ENCODE measurements at places on chromosomes 5 and 9. TPM values are rescaled to one million over a fixed set of nuclear protein-coding genes. Genes with fewer than 3 reads are reported as not detected.

SAXO1 gene
- not detected for total RNA-seq

NIM1K gene
- not detected for total RNA-seq

PRSS3 gene
- total RNA-seq, result not detected

C9orf50 gene
- not detected for total RNA-seq

ADAMTS19 gene
- total RNA-seq, result 26.2 TPM

SAPCD2 gene
- 30.3 TPM for total RNA-seq

IL5 gene
- not detected for total RNA-seq

EQTN gene
- not detected for total RNA-seq

TSSK1B gene
- total RNA-seq, result not detected

TMEM232 gene
- total RNA-seq, result 1.3 TPM

DNA sequence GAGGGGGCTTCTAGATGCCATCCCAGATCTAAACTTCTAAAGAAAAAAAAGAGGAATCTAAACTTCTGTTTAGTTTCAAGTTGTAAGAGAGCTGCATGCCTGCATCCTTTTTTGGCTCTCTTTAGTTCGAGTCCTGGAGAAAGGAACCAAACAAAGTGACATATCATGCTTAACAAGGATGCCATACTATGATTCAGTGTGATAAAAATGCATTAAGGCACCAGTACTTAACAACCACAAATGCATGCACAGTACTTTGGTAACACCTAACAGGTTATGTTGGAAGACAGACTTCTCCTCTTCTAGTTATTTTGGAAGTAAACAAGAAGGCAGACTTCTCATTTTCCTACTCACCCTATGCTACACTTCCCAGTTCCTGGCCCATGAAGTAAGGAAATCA, 27.3 kb downstream of the NME5 start:
- H3K4me3 ChIP-seq, result no peak overlapping the region
- no peak overlapping the region for H3K27ac ChIP-seq
- H3K36me3 ChIP-seq, result no peaks in the 10 kb centered on the region
- H3K4me1 ChIP-seq, result peaks cover 7% of the 10 kb centered on the region
- no peaks in the 10 kb centered on the region for H3K27me3 ChIP-seq
- no peak for DNase-seq

DNA sequence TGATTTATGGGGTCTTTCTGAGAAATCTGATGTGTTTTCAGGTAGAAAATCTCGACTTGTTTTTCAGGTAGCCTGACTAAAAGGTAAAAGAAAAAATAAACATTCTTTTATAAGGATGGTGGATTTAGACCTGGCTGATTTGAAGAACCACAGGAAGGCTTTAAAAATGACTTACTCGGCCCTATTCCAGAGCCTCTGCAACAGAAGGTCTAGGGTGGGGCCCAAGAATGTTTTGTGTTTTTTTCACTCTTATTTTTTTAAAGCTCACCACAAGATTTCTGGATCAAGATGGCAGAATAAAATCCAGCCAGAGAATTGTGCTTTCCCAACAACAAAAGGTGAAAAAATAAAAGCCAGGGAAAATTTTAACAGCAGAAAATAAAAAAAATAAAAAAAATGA, 59.1 kb downstream of the FNBP1 start:
- no peaks in the 10 kb centered on the region for H3K27me3 ChIP-seq
- no peaks in the 10 kb centered on the region for H3K36me3 ChIP-seq
- H3K4me1 ChIP-seq, result peaks cover 1% of the 10 kb centered on the region
- no peak overlapping the region for H3K4me3 ChIP-seq
- DNase-seq, result no peak

GRCh38 chr5:112684737-112685136, 52.9 kb upstream of the APC start:
- H3K27me3 ChIP-seq, result peaks cover 1% of the 10 kb centered on the region
- no peaks in the 10 kb centered on the region for H3K36me3 ChIP-seq
- H3K27ac ChIP-seq, result no peak overlapping the region
- H3K4me1 ChIP-seq, result no peaks in the 10 kb centered on the region

DNA sequence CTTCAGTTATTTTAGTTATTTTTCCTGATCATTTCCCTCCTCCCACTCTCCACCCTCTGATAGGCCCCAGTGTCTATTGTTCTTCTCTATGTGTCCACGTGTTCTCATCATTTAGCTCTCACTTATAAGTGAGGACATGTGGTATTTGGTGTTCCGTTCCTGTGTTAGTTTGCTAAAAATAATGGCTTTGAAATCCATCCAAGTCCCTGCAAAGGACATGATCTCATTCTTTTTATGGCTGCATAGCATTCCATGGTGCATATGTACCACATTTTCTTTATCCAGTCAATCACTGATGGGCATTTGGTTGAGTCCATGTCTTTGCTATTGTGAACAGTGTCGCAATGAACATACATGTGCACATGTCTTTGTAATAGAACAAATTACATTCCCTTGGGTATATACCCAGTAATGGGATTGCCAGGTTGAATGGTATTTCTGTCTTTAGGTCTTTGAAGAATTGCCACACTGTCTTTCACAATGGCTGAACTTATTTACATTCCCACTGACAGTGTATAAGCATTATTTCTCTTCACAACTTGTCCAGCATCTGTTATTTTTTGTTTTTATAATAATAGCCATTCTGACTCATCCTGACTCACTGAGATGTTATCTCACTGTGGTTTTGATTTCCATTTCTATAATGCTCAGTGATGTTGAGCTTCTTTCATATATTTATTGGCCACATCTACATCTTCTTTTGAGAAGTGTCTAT, 17.2 kb upstream of the DIRAS2 start:
- no peak for DNase-seq
- no peaks in the 10 kb centered on the region for H3K36me3 ChIP-seq
- H3K27ac ChIP-seq, result no peak overlapping the region

DNA sequence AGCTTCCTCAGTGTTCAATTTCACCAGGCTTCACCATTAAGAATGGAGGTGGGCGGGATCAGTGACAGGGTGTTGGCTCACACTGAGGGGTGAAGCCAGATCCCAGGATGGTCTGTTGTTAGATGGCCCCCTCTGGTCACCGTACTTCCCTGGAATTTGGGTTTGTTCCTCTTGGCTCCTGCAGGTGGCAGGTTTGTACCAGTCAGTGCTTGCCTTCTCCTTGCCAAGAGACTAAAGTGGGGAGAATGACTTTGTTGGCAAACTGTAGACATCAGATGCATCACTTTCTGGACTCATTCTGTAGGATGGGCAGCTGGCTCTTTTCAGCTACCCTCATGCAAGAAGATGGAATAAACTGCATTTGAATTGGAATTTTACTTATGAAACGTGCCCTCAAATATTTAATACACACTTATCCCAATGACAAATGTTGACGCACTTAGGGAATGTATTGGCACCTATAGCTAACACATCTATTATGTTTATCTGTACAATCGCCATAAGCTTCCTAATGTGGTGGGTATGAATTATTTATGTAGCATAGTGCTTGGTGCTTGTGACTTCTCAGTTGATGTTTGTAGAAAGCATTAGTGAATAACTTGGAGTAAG, 31.4 kb upstream of the ANKRD55 start:
- DNase-seq, result peak; percentile 67
- H3K4me1 ChIP-seq, result peaks cover 3% of the 10 kb centered on the region
- H3K27me3 ChIP-seq, result no peaks in the 10 kb centered on the region
- H3K27ac ChIP-seq, result no peak overlapping the region
- H3K36me3 ChIP-seq, result no peaks in the 10 kb centered on the region
- H3K4me3 ChIP-seq, result no peak overlapping the region

DNA sequence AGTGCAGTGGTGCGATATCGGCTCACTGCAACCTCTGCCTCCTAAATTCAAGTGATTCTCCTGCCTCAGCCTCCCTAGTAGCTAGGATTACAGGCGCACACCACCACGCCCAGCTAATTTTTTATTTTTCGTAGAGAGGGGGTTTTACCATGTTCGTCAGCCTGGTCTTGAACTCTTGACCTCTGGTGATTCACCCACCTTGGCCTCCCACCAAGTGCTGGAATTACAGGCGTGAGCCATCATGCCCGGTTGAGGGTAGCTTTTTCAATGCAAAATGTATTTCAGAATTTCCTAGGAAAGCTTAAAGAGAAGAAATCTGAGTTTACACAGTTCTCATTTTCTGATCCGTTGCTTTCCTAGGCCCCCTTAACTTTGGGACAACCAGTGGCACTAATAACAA, 15.7 kb downstream of the BDP1 start:
- no peaks in the 10 kb centered on the region for H3K4me1 ChIP-seq
- no peak overlapping the region for H3K27ac ChIP-seq
- H3K4me3 ChIP-seq, result no peak overlapping the region
- H3K36me3 ChIP-seq, result peaks cover 6% of the 10 kb centered on the region

GRCh38 chr5:60668686-60669304, 31.2 kb downstream of the DEPDC1B start:
- H3K27me3 ChIP-seq, result no peaks in the 10 kb centered on the region
- no peak overlapping the region for H3K27ac ChIP-seq
- no peak overlapping the region for H3K4me3 ChIP-seq
- no peak for DNase-seq
- H3K36me3 ChIP-seq, result no peaks in the 10 kb centered on the region
- no peaks in the 10 kb centered on the region for H3K4me1 ChIP-seq

- no peak overlapping the region for H3K27ac ChIP-seq
- no peak for DNase-seq
- H3K27me3 ChIP-seq, result no peaks in the 10 kb centered on the region
- H3K36me3 ChIP-seq, result no peaks in the 10 kb centered on the region
- no peak overlapping the region for H3K4me3 ChIP-seq
Observed at GRCh38 chr5:20224966-20225365, 237.0 kb upstream of the CDH18 start.

DNA sequence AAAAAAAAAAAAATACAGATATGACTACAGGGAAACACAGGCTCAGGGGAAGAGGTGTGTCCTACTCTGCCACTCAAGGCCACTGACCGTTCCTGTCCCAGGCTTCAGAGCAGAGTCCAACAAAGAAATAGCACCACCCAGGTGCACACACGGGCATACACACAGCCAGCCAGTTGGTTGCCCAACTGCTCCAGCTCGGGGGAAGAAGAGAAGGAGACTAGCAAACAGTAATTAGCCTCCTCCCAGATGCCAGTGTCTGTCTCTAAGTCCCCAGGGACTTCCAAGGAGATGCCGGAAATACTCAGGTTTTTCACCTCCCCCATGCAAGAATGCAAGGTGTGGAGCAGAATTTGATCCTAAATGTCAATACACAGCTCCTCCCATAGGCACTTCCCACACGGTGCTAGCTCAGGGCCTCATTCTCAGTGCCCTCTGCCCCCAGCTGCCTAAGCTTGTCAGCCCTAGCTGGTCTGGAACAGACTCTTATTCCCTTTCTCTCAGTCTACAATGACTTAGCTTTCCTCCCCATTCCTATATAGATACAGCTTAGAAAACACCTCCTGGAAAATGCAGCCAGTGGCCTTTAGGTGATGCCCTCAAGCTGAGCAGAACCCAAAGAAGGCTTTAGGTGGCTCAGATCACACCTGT, 1.7 kb downstream of the MYORG start:
- no peak overlapping the region for H3K27ac ChIP-seq
- H3K4me3 ChIP-seq, result no peak overlapping the region
- no peaks in the 10 kb centered on the region for H3K36me3 ChIP-seq
- H3K27me3 ChIP-seq, result peaks cover 9% of the 10 kb centered on the region
- no peak for DNase-seq
- H3K4me1 ChIP-seq, result peaks cover 4% of the 10 kb centered on the region

- H3K4me1 ChIP-seq, result peaks cover 26% of the 10 kb centered on the region
- DNase-seq, result no peak
- H3K36me3 ChIP-seq, result peaks cover 17% of the 10 kb centered on the region
- H3K27ac ChIP-seq, result no peak overlapping the region
Observed at GRCh38 chr9:114373960-114374730, 13.6 kb downstream of the AKNA start.

GRCh38 chr9:128459011-128459410, 3.2 kb downstream of the ODF2 start:
- no peaks in the 10 kb centered on the region for H3K36me3 ChIP-seq
- no peak overlapping the region for H3K4me3 ChIP-seq
- H3K4me1 ChIP-seq, result peaks cover 6% of the 10 kb centered on the region
- no peak overlapping the region for H3K27ac ChIP-seq
- no peak for DNase-seq
- peaks cover 36% of the 10 kb centered on the region for H3K27me3 ChIP-seq

DNA sequence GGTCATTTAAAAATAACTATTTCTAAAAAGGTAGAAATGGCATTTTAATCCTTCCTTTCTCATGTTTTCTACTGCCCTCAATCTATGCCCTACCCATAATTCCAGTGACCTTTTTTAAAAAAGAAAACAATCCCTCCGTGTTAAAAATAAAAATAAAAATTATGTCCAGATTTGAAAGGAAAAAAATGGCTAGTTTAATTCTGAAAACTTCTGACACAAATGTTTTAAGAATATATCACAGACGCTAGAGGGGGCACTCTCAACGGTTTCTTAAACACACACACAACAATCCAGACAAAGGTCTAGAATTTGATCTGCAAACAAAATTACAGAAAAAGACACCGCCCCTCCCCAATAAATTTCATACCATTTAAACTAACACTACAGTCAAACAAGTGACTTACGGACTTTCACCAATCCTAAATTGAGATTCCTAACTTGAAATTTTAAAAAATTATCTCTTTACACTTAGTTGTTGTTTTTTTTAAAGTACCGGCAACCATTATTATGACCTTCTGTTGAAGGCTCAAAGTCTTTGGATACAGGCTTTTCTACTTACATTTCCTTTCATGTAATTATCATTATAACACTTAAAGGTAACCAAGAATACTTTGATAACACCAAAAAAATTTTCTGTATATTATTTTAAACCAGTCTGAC, 38.2 kb downstream of the CLINT1 start:
- H3K4me1 ChIP-seq, result no peaks in the 10 kb centered on the region
- H3K27ac ChIP-seq, result no peak overlapping the region
- no peak for DNase-seq
- H3K36me3 ChIP-seq, result peaks cover 6% of the 10 kb centered on the region
- H3K27me3 ChIP-seq, result no peaks in the 10 kb centered on the region

DNA sequence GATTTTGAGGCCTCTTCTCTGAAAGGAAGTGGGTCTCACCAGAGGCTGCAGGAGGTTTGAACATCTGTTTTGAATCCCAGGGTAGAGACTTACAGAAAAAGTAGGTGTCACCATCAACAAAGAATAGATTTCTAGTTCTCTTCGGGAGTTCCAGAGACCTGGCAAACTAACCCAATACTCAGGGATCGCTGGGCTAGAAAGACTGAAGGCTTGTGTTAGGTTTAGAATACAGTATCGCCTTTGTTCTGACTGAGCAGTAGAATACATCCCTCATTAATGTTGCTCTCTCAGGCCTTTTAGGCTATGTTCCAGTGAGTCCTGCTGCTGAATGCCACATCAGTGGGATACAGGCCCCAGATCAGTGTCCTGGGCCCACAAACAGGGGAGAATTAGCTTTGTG, 27.2 kb downstream of the RUSC2 start:
- DNase-seq, result no peak
- no peak overlapping the region for H3K4me3 ChIP-seq
- H3K27me3 ChIP-seq, result no peaks in the 10 kb centered on the region
- no peaks in the 10 kb centered on the region for H3K36me3 ChIP-seq
- H3K4me1 ChIP-seq, result peaks cover 7% of the 10 kb centered on the region
- no peak overlapping the region for H3K27ac ChIP-seq

GRCh38 chr5:87164409-87164808, 103.3 kb upstream of the RASA1 start:
- no peaks in the 10 kb centered on the region for H3K27me3 ChIP-seq
- no peaks in the 10 kb centered on the region for H3K4me1 ChIP-seq
- DNase-seq, result no peak
- H3K27ac ChIP-seq, result no peak overlapping the region

GRCh38 chr5:102579379-102579778, 80.6 kb upstream of the SLCO6A1 start:
- H3K27me3 ChIP-seq, result no peaks in the 10 kb centered on the region
- no peak for DNase-seq
- H3K27ac ChIP-seq, result no peak overlapping the region
- no peaks in the 10 kb centered on the region for H3K4me1 ChIP-seq
- H3K4me3 ChIP-seq, result no peak overlapping the region

GRCh38 chr9:120663380-120663779, 50.9 kb downstream of the MEGF9 start:
- H3K4me3 ChIP-seq, result no peak overlapping the region
- H3K36me3 ChIP-seq, result no peaks in the 10 kb centered on the region
- no peaks in the 10 kb centered on the region for H3K27me3 ChIP-seq
- DNase-seq, result no peak
- H3K4me1 ChIP-seq, result no peaks in the 10 kb centered on the region
